Nucleus accumbens (tissue), 56 donors: ENCODE measurements at places on chromosomes 5 and 9.

GRCh38 chr5:97986069-97986468 is 787.4 kb upstream of the RGMB start:
- no peak for DNase-seq

GRCh38 chr9:74948937-74949336 is 3.8 kb downstream of the C9orf40 start:
- DNase-seq, result no peak

GRCh38 chr9:134319306-134320125 is 6.7 kb upstream of the RXRA start:
- DNase-seq, result no peak

DNA sequence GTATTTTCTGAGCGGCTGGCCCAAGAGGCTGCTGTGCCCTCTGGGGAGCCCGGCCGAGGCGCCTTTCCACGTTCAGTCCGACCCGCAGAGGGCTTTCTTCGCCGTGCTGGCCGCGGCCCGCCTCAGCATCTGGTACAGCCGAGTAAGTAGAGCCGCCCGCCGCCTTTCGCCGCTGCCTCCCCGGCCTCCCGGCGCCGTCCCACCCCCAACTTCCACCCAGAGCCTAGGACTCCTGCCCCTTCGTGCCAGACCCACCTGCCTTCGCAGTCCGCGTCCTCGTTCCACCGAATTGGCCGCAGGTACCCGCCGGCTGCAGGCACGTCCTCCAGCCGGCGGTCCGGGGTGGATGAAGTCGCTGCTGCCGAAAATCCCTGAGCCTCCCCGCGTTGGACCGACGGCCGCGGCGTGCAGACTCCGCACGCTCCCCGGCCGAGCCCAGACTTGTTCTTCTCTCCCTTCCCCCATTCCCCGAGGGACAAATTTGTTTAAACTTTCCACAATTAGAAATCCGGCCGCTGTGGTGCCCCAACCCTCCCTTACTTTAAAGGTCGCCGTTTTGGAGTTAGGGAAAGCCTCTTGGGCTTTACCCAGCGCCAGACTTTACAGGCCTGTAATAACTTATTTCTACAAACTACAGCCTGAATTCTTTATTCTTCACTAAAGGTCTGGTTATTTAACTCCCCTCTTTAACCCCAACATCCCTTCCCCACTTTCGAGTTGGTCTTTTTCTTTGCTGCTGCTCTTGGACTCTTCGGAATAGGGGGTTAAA is 589 bp downstream of the RIC1 start:
- no peak for DNase-seq

GRCh38 chr9:90455316-90455715 is 187.3 kb downstream of the DIRAS2 start:
- DNase-seq, result no peak

DNA sequence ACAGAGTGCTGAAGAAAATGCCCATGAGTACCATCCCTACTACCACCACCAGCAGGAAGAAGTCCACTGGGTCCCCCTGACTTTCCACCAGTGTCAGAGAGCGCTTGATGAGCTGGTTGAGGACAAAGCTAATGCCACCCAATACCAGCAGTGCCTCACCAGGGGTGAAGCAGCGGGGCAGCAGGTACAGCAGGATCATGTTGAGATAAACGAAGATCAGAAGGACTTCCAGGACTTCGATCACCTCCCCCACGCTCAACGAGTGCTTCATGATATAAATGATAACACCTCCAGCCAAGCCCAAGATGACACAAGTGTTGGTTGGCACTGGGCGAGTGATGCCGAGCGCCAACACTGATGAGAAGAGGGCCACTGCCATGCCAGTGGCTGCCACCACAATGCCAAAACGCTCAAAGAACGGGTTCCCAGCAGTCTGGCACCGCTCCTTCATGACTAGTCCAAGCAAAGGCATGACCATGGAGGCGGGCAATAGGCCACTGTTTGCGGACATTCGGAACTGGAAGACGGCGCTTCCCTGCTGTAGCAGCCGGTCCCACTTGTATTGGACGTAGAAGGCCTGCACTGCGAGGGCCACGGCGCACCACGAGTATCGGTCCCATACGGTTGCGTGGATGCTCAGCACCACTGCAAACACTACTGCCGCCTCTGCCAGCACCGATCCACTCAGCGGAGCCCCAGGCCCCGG is 679 bp downstream of the DOLK start:
- peak; percentile 49 for DNase-seq

DNA sequence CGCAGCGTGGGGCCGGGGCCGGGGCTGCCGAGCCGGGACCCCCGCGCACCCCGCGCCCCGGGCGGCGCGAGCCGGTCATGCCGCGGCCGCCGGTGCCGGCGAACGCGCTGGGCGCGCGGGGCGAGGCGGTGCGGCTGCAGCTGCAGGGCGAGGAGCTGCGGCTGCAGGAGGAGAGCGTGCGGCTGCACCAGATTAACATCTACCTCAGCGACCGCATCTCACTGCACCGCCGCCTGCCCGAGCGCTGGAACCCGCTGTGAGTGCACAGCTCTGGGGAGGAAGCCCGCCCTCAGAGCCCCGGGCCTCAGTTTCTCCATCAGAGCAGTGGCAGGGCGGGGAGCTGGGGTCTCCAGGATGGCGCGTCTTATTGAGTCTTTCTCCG is 335 bp downstream of the GALNT12 start:
- DNase-seq, result no peak

DNA sequence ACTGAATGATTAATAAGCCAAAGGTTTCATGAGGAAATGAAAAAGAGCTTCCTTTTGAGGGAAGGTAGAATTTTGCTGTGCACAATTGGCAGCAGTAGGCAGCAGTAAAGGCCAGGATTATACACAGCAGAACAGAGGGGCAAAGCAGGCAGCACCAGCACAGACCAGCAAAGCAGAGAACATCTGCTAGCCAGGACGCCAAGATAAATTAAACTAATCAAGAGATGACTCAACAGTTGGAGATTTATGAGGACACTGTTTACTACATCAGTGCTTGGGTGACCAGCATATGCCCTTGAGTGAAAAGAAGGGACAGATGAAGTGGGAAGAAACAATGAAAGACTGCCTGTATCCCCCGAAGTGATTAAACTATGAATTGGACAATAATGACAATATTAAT is 871.4 kb upstream of the CDH10 start:
- DNase-seq, result no peak

GRCh38 chr9:88429595-88430430 is 41.6 kb downstream of the SPIN1 start:
- DNase-seq, result no peak

DNA sequence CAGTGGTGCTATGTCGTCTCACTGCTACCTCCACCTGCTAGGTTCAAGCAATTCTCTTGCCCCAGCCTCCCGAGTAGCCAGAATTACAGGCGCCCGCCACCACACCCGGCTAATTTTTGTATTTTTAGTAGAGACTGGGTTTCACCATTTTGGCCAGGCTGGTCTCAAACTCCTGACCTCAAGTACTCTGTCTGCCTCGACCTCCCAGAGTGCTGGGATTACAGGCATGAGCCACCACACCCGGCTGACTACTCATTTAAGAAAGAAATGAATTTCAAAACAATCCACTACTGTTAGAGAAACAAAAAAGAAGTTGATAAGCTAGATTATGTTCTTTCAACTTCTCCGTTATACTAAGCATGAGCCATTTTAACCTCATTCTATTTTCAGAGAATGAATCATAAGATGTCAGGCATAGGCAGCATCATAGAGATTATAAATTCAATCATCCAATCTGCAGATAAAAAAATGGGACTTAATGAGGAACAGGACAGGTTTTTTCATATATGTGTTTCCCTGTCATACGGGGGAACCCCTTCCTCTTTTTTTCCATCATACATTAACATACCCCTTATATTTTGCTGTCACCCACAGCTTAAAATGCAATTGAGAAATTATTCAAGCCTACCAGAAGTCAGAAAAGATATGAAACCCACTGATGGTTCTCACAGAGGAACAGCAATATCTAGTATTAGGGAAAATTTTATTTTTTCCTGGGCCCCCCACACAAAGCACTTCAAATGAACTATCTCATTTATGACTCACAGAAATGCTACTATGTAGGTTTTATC is 26.5 kb upstream of the ADRB2 start:
- DNase-seq, result no peak

- no peak for DNase-seq
These were observed 80.3 kb downstream of the CDH6 start for GRCh38 chr5:31273631-31274378.

DNA sequence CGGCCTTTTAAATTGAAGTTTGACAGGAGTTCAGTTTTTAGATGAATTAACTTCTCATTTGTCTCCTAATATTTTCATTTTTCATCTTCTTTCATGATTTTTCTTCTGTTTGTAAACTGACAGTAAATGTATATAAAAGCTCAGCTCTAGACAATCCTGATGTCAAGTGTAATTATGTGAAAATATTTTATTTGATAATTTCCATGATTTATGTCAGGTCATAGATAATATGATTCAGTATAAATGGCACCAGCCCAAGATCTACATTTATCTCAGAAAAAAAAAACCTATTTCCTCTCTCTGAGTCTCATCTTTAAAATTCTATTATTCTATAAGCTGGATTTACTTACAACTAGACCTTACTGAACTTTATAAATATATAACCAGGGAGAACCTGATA is 115.7 kb downstream of the MUSK start:
- DNase-seq, result no peak

- no peak for DNase-seq
These were observed 1035.2 kb upstream of the ARRDC3 start for GRCh38 chr5:92418341-92418740.

DNA sequence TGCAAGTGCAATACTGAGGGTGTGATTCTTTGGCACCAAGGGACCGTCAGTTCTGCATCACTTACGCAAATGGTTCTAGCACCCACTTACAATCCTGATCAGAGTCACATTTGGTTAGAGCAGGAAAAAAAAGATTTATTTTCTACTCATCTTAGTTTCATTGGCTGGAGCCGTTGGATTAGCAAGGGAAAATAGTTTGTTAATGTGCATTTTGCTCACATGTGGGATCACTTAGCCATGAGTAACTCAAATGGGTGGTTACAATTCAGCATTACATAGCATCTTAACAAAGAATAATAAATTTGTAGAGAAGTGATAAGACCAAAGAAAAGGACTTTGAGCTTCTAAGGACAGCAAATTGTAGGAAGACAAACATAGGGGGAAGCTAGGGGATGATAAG is 216.9 kb downstream of the AUH start:
- DNase-seq, result no peak

DNA sequence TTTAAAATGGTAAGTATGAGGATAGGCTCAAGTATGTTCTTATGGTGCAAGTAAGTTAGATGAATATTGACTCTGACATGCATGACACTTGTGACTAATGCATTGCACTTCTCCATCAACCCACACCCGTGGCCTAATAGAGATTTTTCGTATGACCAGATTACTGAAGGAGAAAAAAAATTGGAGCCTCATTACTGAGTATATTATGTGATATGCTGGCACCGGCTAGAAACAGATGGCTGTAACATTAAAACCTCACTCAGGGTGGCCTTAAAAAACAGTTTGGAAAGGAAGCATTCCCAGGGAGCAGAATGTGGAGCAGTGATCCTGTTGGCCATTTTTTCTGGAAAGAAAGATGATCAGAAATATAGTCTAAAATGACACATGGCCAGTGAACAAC is 766.4 kb downstream of the PRELID2 start:
- no peak for DNase-seq

GRCh38 chr9:112364761-112365160 is 15.1 kb upstream of the HSDL2 start:
- DNase-seq, result no peak

DNA sequence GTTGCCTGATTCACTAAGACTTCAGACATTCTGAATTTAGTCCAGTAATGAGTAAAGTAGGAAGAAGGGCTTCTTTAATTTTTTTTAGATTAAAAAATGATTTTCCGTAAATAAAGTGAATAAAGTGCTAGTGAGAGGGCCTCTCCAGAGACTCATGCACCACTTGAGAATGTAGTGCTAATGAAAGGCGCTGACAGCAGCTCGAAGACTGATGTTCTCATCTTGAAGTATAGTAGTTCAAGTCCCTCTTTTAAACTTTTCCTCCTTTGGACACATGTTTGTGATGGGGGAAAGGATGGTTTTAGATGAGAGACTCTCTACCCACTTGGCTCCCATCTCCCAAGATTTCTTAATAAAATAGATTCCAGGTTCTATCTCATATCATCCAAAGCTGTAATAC is 48.5 kb downstream of the G3BP1 start:
- no peak for DNase-seq

DNA sequence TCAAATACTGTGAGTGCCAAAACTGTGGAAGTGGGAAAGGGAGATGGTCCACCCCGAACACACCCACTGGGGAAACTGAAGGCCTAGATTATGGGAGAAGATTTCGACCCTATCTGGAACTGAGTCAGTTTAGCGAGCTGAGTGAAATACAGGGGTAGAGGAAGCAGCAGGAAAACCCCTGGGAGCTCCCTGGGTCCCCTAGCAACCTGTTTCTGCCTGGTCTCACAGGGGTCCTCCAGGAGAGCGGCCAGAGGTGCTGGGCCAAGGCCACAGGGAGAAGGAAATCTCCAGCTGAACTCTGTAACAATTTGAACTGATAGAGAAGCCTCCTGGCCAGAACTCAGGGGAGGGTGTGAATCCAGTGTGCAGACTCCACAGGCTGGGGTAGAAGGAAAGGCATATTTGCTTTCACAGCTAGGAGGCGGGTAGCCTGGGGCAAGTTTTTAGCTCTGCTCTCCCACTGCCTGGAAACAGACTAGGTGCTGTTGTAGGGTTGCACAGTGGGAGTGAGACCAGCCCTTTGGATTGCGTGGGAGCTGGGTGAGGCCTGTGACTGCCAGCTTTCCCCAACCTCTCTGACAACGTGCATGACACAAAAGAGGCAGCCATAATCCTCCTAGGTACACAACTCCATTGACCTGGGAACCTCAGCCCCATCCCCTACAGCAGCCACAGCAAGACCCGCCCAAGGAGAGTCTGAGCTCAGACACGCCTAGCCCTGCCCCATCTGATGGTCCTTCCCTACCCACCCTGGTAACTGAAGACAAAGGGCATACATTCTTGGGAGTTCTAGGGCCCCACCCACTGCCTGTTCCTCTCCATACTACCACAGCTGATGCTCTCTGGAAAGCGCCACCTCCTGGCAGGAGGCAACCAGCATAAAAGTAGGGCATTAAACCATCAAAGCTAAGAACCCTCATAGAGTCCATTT is 78.8 kb upstream of the GPBP1 start:
- DNase-seq, result no peak

GRCh38 chr9:6667633-6668280 is 22.2 kb upstream of the GLDC start:
- no peak for DNase-seq
